ENCODE measurements at places on chromosomes 4 and X.
A peak's percentile ranks its signal among the peaks of the same experiment; 100 is the strongest.

DNA sequence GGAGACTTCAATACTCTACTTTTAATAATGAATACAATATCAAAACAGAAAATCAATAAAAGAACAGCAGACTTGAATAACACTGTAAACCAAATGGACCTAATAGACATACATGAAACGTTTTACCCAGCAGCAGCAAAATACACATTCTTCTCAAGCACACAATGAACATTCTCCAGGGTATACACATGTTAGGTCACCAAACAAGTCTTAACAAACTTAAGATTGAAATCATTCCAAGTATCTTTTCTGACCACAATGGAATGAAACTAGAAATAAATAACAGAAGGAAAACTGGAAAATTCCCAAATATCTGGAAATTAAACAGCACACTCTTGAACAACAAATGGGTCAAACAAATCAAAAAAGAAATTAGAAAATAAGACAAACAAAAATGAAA is 145.0 kb upstream of the CT83 start:
- DNase-seq: no peak

DNA sequence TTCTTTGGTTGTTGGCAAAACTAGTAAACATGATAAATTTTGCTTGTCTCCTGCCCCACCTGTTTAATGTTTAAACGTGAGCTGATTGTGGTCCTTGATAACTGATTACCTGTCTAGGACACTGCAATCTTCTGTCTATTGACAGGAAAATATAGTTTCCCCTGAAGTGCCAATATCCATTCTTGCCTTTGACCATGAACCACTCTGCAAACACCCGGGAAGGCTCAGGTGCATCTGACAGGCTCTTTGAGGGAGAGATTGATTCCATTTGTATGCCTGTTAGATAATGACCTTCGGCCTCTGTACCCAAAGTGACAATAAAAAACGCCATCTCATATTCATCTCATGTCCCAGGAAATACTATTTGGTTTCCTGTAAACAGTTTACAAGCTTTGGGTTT is 453.0 kb downstream of the CENPC start:
- no peak for DNase-seq

DNA sequence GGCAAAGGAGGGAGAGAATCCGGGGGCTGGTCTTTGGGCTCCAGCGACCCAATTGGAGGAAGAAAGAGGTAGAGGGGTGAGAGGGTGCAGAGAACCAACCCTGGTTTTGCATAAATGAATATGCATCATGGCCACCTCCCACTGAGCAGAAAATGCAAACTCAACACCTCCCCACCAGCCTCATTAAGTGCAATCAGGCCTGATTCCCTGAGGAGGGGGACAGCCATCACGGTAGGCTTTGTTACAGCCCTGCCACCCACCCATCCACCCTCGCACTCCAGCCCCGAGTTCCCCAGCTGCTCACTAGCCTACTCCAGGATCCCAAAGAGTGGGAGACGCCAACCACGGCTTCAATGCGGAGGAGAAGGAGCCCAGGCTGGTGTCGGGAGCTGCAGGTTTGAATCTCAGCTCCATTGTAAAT is 48.3 kb upstream of the MAN2B2 start:
- no peak for DNase-seq

DNA sequence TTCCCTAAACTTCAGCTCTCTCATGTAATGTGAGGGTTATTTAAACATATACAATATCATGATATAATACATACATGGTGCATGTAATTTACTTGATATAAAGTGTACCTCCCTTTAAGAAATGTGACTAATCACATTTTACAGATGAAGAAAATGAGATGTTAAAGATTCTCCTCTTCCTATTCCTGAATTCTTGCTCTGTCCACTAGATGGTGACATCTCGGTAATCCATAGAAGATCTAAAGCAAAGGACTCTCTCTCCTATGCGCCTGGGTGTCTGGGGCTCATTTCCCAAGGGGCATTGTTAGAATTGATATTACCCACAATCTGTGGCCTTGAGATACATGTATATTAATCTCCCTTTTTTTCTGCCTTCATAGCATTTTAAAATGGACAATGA is 804.9 kb downstream of the RAB28 start:
- peak; percentile 35 for DNase-seq

Measured in OCI-M1 (cell line).